ENCODE measurements at places on chromosomes 11 and 22. TPM values are rescaled to one million over a fixed set of nuclear protein-coding genes. Genes with fewer than 3 reads are reported as not detected.

DNA sequence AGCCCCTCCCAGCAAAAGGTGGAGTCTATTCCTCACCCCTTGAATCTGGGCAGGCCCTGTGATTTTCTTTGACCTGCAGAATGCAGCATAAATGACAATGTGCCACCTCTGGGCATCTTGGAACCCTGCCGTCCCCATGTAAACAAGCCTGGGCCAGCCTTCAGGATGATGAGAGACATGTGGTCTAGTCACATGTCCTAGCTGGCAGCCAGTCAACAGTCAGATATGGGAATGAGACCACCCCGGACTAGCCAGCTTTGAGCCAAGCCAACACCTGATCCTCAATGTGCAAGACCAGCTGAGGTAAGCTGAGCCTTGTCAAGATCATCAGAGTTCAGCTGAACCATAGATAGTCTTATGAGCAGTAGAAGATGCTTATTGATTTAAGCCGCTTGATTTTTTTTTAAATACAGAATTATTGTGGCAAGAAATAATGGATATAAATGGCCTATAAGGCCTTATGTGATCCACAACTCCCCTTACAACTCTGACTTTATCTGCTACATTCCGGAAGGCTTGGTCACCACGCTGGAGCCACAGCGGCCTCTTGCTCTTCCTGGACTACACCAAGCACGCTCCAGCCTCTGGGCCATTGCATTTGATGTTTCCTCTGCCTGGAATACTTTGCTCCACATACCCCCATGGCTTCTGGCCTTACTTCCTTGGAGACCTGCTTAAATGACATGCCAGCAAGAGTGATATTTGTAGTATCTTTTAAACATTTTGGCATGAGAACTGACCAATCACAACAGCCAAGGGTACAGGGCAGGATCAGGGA, 225.9 kb upstream of the SESN3 start:
- DNase-seq = no peak
- H3K27ac ChIP-seq = no peak overlapping the region
- H3K4me1 ChIP-seq = peaks cover 17% of the 10 kb centered on the region
- H3K36me3 ChIP-seq = no peaks in the 10 kb centered on the region
- no peaks in the 10 kb centered on the region for H3K27me3 ChIP-seq

GRCh38 chr11:17314232-17314547, 37.4 kb upstream of the NCR3LG1 start:
- H3K27me3 ChIP-seq = no peaks in the 10 kb centered on the region
- no peaks in the 10 kb centered on the region for H3K4me1 ChIP-seq
- peaks cover 3% of the 10 kb centered on the region for H3K36me3 ChIP-seq
- no peak overlapping the region for H3K4me3 ChIP-seq

- H3K27ac ChIP-seq = no peak overlapping the region
- H3K27me3 ChIP-seq = no peaks in the 10 kb centered on the region
Measured at GRCh38 chr11:129286813-129287212, 88.8 kb upstream of the BARX2 start.

The WBP2NL gene
- total RNA-seq = 10.1 TPM

DNA sequence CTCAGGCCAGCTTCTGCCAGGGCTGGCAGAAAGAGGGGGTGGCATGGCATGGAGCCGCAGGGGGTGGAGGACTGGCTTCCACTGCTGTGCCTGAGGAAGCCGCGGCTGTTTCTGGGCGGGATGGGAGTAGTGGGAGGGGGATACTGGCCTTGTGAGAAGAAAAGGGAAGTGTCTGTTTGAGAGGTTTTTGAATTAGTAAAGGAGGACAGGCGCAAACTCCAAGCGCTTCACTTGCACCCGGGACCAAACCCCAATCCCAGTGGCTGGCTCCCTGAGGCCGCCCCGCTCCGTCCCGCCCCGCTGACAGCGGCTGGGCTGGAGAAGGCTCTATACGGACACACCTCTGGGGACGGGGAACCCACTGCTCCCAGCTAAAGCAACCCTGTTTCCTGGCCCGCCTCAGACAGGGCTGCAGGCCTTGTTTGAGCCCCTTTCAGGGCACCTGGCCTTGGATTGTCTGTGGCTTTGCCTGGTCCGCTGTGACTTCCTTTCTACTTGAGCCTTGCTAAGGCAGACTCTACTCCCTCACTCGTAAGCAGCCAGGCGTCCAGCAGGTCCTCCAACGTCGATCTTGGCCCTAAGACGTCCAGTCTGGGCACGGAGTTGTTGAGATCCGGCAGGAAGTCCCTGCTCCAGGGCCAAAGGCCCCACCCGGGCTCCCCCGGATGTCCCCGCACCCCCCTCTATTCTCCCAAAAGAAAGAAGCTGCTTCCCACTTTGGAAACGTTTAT, 2.2 kb downstream of the APOA1 start:
- DNase-seq = peak; percentile 37
- peak overlapping the region; percentile 41 for H3K4me3 ChIP-seq
- H3K4me1 ChIP-seq = peaks cover 7% of the 10 kb centered on the region
- no peaks in the 10 kb centered on the region for H3K27me3 ChIP-seq
- H3K36me3 ChIP-seq = no peaks in the 10 kb centered on the region
- H3K27ac ChIP-seq = no peak overlapping the region

The ANKK1 gene
- total RNA-seq = 0.89 TPM

The OR52H1 gene
- total RNA-seq = 0.37 TPM

The USP2 gene
- total RNA-seq = not detected
